Hematopoietic multipotent progenitor cell treated with erythropoietin and hydrocortisone succinate and interleukin-3 and kit ligand, for 15 days (in vitro differentiated cells): ENCODE measurements at places on chromosomes 4 and X.

DNA sequence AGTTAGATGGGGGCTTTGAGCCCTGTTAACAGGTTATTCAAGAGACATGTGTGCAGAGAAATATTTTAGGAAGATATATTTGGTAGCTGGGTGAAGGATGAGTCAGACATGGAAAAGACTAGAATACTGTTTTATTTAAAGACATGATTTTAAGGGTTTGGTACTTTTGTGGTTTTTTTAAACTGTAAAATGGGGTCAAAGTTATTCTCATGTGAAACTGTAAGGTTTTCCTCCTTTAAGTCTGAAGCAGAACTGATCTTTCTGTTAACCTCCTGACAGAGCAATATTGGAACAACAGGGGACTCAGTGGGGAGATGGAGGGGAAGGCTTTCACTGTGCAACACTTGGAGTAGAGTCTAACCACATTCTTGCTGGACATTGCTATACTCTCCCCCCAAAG is 112.4 kb upstream of the LSM6 start:
- DNase-seq: no peak

- DNase-seq: peak; percentile 28
These were observed 418 bp downstream of the TAB3 start for GRCh38 chrX:30888526-30889146.

DNA sequence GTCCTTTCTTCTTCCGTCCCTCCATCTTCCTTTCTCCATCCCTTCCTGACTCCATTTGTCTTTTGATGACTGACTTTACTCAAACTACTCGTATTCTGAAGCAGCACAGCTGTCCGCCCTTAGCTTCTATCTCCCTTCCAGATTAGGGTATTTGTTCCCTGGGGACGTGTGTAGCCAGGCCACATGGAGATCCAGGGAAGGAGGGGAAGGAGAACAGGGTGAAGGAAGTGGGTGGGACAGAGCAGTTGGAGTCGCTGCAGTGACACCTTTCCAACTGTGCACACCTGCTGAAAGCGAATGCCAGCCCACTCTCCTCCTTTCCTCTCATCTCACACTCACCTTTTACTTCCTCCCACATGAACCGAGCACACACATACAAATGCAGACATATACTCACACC is 323.8 kb downstream of the DCTD start:
- DNase-seq: no peak

DNA sequence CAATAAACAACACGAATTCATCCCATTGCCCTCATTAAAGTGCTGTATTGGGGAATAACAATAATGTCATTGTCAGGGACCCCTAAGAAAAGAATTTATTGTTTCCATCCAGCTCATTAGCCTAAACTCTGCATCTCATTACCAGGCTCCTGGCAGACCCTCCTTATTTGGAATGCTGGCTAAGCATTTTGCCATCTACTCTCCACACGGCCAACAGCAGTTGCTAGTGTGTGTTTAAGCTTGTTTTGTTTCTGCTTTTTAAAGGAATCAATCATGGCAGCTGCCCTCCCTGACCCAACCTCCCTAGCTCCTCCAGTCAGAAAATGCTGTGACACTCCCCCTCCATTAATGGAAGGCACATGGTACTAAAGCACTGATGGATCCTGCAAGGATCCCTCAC is 43.5 kb downstream of the GATB start:
- DNase-seq: no peak

DNA sequence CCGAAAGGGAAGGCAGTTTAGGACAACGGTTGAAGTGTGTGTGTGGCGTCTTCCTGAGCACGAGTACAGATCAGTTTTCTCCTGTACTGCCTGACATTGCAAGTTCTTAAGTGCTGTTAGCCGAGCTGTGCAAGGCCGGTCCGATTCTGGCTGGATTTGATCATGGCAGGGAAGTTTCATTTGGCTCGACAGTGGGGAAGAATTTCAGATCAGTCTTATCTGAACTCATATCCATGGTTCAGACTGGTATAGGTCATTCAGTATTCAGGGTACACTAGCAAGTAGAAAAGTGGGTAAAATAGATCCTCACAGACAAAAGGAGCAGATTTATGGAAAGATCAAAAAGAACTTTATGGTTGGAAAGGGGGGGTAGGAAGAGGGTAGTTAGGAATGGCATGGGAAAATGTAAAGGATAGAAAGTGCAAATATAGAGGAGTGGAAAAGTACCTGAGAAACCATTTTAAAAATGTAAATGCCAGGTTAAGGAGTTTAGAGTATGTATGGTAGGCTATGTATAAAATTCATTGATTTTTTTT is 716 bp downstream of the THAP9 start:
- no peak for DNase-seq

GRCh38 chr4:7206385-7206784 is 14.0 kb downstream of the SORCS2 start:
- no peak for DNase-seq

DNA sequence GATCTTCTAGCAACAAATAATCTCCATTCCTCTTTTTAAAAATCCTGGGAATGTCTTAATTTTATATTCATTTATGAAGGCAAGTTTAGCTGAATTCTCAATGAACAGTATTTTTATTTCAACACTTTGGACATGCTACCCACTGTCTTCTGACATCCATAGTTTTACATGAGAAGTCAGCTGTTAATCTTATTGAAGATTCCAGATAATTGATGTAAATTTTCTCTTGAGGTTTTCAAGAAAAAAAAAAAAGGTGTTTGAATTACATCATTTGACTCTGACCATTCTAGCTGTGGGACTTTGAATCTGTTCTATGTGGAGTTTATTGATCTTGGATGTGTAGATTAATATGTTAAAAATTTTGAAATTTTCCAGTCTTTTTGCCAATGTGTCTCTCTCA is 28.0 kb downstream of the PDHA2 start:
- DNase-seq: peak; percentile 2

GRCh38 chrX:97065973-97066372 is 182.3 kb downstream of the RPA4 start:
- DNase-seq: no peak

GRCh38 chr4:108620933-108621905 is 843 bp downstream of the RPL34 start:
- DNase-seq: no peak
